ENCODE measurements at places on chromosomes 7 and 10.
A peak's percentile ranks its signal among the peaks of the same experiment; 100 is the strongest.

DNA sequence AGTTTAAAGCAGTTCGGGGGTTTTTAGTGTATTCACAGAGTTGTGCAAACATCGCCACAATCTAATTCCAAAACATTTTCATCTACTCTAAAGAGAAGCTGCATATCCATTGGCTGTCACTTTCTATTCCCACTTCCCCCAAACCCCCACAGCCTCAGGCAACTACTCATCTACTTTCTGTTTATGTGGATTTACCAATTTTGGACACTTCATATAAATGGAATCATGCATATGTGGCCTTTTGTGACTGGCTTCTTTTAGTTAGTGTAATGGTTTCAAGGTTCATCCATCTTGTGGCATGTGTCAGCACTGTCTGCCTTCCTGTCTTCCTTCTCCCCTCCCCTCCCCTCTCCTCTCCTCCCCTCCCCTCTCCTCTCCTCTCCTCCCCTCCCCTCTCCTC lies 78.5 kb upstream of the FZD1 start:
- peak; percentile 53 for DNase-seq

DNA sequence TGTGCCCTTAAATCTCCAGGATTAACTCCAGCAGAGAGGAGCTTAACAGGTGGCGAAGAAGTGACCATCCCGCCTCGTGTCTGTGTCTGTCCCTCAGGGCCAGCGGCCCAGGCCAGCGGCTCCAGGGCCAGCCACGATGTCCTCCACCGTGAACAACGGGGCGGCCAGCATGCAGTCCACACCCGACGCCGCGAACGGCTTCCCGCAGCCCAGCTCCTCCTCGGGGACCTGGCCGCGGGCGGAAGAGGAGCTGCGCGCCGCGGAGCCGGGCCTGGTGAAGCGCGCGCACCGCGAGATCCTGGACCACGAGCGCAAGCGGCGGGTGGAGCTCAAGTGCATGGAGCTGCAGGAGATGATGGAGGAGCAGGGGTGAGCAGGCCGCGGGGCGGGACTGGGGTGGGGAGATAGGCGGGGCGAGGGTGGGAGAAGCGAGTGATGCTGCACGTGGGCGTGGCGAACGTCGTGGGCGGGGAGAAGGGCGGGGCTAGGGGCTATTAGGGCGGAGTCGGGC lies 33.3 kb downstream of the SRRM3 start:
- peak; percentile 59 for DNase-seq

DNA sequence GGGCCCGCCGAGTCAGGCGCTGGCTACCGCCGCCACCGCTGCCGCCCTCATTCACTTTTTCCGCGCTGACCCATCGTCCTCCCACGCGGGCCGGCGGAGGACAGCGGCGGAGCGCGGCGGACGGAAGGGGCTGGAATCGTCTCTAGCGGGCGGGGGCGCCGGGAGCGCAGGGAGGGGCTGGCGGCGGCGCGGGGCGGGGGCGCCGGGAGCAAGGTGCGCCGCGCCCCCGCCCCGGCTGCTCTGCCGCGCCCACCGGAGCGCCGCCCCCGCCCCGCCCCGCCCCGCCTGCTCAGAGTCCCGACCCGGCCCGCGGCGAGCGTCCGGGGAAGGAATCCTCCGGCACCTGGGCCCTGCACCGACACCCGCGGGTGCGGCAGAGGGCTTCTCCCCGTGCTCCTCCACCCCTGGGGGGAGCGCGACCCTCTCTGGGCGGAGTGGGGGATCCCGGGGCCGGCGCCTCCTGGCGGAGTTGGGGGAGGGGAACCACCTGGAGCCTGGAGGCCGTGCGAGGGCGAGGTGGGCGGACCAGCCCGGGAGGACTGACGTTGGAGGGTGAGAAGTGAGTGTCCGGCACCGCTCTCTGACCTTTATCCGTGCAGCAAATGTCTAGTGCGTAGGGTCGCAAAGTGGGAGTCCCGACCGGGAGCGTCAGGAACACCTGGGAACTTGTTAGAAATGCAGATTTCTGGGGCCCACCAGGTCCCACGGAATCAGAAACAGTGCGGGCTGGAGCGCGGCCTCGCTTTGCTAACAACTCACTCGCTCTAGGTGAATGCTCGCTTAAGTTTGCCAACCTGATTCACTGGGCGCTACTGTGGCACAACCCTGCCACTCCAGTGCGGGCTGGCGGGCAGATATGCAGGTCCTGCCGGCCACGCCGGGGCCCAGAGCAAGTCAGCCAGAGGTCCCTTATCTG lies at the start of gene COBL:
Gene COBL, minus strand, starts transcription at position 144 of the 916 bp plus-strand sequence. CDS start 176 bp downstream, outside the sequence.
- DNase-seq = no peak

GRCh38 chr10:6044060-6044459 lies 18.1 kb downstream of the IL2RA start:
- DNase-seq = no peak

- DNase-seq = no peak
Observed at GRCh38 chr10:48439031-48439430, 132.6 kb downstream of the MAPK8 start.

- DNase-seq = no peak
Observed at GRCh38 chr10:132787495-132788179, 1.7 kb upstream of the NKX6-2 start.

GRCh38 chr10:85610381-85611092 lies 756.1 kb downstream of the GRID1 start:
- no peak for DNase-seq

- no peak for DNase-seq
Observed at GRCh38 chr7:6278749-6279310, 6.4 kb upstream of the CYTH3 start.

DNA sequence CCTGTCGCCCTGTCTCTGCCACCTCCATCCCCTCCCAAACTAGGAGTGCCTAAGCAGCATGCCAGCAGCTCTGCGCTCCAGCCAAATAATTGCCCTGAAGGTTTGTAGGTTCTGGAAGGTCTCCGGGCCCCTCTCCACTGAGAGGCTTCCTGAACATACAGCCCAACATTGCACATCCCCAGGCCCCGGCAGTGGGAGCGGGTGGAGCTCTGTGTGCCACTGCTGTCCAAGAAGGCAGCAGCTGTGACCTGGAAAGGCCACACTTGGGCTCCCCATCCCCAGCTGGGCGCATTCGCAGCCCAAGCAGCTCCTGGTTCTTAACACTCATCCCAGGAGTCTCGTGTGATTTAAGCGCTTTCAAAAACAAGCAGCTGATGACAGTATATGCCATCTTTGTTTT lies 95.7 kb downstream of the COL13A1 start:
- DNase-seq = no peak

- DNase-seq = no peak
Observed at GRCh38 chr7:151491859-151492258, 27.8 kb downstream of the RHEB start.

GRCh38 chr7:95687759-95688343 lies 84.5 kb upstream of the DYNC1I1 start:
- DNase-seq = peak; percentile 32

DNA sequence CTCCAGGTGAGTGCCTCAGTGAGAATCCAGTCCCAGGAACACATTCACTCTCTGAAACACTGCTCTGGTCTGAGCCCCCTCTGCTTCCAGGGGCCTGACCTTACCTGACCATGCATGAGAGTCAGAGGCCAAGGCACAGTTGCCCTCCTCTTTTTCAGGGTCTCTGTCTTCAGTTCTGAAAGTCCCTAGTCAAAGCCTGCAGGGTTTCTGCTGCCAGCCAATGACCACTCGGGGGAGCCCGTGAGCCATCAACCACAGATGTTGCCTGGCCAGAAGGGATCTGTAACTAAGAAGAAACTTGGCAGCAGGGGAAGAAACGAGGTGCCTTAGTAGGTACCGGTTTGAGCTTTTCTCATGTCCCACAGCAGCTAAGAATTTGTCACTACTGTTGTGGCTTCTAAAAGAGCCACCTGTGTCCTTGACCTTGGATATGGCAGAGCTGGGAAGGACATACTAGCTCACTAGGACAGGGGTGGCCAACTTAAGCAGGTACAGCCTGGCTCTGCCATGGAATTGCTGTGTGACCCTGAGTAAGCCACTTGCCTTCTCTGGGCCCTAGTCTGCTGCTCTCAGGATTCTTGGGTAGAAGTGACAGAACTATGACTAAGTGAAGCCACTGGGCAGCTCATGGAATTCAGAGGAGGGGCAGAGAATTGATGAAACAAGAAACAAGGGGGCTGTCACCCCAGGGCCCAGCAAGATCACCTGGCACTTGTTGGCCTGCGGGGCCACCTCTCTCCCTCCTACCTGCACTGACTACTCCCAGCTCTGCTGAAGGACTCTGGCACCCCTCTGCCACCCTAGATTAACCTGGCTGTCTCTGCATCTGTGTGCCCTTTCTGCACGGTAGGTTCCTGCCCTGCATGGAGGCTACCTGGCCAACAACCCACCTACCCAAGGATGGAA lies 83.8 kb upstream of the GPR26 start:
- peak; percentile 85 for DNase-seq

DNA sequence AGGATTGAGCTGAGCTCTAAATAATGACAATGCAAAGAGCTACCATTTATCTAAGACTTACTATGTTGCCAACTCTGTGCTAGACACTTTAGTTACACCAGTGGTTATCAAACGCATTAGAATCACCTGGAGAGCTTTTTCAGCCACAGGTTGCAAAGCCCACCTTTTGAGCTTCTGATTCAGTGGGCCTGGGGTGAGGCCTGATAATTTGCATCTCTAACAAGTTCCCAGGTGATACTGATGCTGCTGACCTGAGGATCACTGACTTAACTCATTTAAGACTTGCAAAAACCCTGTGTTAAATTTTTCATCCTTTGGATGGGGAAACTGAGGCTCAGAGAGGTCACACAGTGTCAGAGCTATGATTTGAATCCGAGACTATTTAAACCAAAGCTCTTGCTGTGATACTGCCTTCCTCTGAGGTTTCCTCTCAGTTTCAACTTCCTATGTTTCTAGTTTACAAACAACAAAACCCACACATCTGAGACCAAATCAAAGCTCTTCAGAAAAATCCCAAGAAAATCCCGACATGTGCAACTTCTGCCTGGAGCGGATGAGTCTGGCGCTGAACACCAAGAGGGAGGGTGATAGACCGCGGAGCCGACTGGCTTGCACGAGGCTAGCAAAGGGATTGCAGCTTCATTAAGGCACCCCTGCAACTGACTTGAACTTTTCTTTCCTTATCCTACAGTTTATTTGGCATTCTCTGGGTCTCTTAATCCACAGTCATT lies 124.9 kb downstream of the CYP26A1 start:
- peak; percentile 93 for DNase-seq

GRCh38 chr7:19439517-19439916 lies 269.3 kb downstream of the POLR1F start:
- DNase-seq = peak; percentile 25

DNA sequence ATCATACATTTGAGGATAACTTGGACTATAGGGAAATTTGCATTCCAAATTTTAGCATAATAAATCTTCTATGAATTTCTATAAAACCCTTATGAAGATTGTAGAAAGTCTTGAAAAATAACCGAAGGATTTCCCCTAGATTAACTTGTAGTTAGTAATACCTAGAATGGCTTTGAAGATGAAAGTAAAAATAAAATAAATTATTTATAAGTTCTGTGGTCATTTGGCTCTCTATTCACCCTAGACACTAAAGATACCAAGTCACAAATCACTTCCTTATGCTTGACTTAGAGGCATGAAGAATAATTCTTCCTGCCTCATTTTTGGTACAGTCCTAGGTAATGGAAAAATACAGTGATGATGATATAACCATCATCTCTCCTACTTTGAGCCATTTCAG lies 79.3 kb downstream of the CSTF2T start:
- no peak for DNase-seq

DNA sequence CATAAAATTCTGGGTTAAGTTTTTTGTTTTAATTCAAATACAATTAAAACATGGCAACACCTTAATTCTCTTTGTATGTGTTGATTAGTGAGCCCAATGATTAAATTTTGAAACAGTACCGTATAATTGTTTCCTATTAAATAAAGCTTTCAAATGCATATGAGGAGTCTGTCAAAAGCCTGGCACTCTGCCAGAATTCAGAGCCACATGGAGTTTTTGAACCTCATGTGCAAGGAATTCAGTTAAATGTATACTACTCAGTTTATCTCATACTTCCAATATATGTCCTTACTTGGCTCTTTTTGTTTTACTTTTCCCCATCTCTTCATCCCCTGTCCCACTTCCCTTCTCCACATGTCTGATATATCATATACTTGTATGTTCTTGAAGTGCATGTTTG lies 165.6 kb upstream of the FAM3C start:
- no peak for DNase-seq

DNA sequence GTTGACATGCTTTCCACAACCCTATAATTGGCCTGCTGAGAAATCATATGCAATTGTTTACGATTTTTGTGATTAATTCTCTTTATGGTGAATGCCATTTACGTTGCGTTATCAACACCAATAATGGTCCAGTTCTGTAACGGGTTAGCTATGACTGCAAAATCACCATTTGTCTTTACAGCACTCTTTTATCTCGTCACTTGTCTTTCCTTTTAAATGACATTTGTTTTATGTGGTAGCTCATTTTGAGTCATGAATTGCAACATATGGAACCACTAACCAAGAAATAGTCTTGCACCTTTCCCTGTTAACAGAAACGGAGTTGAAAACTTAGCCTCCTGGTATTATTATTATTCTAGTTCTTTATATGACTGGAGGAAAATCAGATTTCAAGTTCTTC lies 3.1 kb upstream of the KIAA1217 start:
- DNase-seq = no peak

GRCh38 chr7:137704723-137705122 lies 142.1 kb downstream of the DGKI start:
- no peak for DNase-seq

DNA sequence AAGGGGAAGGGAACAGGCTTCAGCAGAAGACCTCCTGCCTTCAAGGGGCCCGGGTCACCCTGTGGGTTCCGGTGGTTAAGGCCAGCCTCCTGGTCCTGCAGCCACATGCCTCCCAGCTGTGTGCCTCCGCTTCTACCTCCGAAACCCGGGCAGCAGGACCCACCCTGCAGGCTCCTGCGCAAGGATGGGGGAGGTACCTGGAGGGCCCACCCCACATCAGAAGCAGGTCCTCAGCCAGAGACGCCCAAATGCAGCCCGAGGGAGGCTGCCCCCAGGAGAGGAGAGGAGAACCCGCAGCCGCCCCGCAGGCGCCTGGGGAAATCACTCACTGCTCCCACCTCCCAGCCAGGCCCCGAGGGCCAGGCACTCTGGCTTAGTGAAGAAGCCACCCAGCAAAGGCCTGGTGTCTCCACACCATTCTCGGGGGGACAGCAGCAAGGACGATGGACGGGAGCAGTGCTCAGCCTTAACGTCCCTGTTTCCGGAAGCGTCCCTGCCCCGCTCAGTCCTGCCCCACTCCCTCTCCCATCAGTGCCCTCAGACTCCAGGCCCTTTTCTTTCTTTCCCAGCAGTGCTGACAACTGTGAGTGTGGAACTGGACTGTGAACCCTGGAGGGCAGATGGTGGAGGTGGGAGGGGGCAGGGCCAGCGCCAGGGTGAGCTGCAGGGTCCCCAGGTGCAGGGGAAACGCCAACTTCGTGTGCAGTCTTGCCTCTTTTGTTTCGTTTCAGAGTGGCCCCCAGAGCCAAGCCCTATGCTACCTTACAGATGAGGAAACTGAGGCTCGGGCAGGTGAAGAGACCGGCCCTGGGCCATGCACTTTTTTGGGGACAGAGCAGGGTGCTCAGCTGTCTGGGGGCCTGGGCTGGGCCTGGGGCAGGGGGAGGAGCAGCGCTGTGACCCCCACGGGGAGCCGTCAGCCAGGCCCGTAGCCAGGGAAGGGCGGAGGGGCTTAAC lies 138.0 kb downstream of the FAM53B start:
- DNase-seq = no peak
